ENCODE measurements at places on chromosomes 4 and X.

GRCh38 chr4:107213410-107213809 lies 177.3 kb upstream of the DKK2 start:
- DNase-seq: no peak

DNA sequence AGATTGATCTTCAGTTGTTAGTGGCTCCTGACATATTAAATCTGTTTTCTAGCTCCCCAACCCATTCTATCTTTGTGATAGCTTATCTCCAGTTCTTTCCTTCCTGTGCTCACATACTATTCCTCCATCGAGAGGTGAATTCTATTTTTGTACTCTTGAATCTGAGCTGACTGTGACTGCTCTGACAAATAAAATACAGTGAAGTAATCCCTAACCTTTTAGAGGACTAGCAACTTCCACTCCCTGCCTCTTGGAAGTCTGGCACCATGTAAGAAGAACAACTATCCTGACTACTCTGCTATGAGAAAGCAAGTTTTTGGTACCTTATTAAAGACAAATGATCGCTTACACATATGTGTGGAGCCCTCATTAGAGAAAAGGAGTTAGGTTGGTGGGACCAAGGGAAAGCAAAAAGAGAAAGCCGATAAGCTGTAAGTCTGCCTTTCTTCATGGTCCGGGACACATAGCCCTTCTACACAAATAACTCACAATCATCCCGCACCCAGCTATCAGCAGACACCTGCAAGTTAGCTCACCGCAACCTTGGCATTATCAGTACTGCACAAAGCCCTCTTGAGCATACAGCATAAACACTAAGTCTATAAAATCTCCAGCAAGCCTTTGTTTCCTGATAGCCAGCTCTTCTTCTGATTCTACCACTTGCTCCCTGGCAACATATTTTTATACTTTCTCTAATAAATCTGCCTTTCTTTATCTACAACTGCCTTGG lies 13.5 kb upstream of the PPM1K start:
- no peak for DNase-seq

GRCh38 chr4:122602277-122603142 lies 18.4 kb downstream of the IL21 start:
- DNase-seq: peak; percentile 43

GRCh38 chr4:76841026-76841425 lies 56.9 kb downstream of the SOWAHB start:
- DNase-seq: no peak

- DNase-seq: peak; percentile 4
These were observed 891 bp downstream of the CISD2 start for GRCh38 chr4:102869569-102870197.

GRCh38 chrX:107135049-107135964 lies 16.7 kb upstream of the RBM41 start:
- DNase-seq: no peak

DNA sequence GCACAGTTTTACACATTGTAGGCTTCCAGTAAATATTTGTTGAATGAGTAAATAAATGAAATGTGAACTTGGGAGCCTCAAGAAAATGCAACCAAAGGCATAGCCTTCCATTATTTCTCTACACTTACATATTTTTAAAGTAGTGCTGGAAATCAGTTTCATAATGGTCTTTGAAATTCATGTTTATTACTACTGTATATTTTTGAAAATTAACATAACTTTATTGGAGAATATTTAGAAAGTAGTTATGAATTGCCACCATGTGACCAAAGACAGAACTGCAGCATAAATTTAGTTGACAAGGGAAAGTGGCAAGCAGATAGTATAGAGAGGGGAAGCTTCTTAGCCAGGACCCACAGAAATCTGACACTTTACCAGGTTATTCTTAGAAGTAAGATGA lies 6.4 kb downstream of the TCEAL8 start:
- DNase-seq: peak; percentile 35

GRCh38 chrX:40153345-40154249 lies 55.8 kb upstream of the BCOR start:
- peak; percentile 61 for DNase-seq

DNA sequence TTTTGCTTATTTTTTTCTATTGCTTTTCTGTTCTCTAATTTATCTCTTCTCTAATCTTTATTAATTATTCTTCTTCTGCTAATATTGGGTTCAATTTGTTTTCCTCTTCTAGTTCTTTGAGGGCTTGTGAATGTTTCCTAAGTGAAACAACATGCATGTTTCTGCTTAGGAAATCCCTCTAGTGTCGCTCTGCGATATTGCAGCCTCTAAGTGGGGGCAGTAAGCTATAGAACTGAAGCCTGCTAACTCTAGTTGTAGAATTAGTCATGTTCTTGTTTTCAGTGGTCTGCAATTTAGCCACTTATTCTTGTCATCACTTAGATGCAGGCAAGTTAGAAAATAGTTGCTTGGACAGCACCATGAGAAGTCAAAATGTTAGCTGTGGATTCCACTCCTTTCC lies 222.6 kb downstream of the SPIN4 start:
- peak; percentile 2 for DNase-seq

DNA sequence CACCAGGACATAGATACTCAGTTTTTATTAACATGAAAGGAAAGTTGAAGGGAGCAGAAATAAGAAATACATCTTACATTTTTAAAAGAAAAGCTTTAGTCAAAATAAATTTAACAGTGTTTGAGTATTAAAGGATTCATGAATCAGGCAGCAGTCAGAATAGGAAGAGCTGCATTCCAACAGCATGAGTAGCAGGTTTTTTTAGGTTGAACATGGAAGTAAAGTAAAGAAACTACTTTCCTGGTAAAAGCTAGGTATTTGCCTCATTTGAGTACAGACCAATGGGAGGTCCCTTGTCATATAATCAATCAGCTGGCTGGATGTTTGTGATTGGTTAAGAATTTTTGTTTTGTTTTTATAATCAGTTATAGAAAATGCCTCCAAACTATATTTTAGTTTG lies 645.9 kb upstream of the INTU start:
- no peak for DNase-seq

GRCh38 chr4:184453365-184454160 lies 20.8 kb downstream of the IRF2 start:
- peak; percentile 69 for DNase-seq

- no peak for DNase-seq
These were observed 22.8 kb downstream of the PDLIM3 start for GRCh38 chr4:185512516-185512915.

- peak; percentile 53 for DNase-seq
These were observed 98.2 kb downstream of the FRYL start for GRCh38 chr4:48681856-48682255.

- no peak for DNase-seq
These were observed at the start of gene DDIT4L for GRCh38 chr4:100189820-100190642. Gene DDIT4L (minus strand): TSS chr4:100190468. CDS start chr4:100189983, 485 bp downstream.

DNA sequence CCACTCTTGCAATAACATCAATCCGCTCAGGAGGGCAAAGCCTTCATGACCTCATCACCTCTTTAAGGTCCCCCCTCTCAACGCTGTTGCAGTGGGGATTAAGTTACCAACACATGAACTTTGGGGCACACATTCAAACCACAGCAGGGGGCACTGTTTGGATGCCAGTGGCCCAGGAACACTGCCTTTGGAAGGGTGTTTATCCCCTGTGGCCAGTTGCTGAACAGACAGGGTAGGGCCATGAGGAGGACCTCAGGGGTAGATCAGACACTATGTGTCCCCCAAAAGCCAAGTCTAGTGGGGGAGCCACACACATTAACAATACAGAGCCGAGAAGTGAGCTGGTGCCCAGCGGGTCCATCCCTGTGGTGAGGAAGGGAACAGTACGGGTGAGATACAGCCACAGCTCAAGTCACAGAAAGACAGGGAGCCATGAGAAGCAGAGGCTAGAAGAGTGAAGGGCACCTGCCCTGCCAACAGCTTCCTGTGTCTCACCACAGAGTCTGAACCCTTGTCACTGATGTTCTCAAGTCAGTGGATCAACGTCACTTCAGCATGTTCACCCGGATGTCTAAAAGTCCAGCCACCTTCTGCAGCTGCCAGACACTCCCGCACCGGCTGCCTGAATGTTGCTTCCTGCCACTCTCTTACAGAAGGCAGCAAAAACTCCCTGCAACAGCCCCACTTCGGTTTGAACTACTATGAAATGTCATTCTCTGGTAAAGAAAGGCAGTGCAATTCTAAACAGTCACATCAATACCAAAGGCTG lies 19.9 kb upstream of the MXD4 start:
- peak; percentile 93 for DNase-seq

DNA sequence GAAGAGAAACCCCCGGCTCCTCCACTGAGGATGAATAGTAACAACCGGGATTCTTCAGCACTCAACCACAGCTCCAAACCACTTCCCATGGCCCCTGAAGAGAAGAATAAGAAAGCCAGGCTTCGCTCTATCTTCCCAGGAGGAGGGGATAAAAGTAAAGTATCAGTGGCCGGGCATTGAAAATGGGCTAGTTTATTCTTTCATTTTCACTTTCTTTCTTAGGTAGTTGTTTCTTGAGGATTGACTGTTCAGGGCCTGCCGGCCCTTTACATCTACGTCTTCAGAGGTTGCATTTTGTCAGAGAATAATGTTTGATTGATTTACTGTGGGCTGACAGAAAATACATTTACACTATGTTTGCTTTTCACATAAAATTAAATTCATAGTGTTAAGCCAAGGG lies 27.1 kb downstream of the PAK3 start:
- peak; percentile 44 for DNase-seq

DNA sequence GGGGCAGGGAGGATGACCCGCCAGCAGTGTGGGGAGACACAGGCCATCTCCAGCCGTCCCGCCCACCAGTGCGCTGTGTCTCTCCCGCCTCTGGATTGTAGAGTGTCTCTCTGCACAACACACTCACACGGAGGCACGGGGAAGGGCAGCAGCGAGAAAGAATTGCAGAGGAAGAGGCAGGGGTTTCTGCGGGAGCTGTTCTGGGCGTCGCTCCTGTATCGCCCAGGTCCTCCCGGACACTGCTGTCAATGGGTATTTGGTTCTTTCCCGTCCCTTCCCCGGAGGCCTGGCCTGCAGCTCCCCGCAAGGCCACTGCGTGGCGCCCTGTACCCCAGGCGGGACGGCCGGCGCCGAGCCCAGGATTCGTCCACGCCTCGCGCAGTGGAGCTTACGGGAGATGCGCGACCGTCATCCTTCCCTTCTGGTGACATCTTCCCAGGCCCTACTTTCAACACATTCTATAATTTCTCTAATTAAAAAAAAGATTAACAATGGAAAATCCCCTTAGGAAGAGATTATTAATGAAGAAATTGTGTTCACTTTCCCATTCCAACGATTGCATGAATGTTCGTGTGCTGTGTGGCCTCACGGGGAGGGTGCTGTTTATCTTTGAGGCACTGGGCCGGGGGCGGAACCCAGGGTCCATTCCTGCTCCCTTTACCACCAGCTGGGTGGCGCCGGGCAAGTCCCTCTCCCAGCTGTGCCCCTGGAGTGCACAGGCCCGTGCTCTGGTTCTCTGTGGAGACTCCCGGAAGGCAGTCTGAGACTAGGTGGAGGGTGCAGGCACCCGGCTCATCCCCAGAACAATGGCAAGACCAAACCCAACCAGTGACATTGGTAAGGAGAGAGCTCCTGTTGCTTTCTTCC lies 95.7 kb downstream of the CPZ start:
- no peak for DNase-seq

DNA sequence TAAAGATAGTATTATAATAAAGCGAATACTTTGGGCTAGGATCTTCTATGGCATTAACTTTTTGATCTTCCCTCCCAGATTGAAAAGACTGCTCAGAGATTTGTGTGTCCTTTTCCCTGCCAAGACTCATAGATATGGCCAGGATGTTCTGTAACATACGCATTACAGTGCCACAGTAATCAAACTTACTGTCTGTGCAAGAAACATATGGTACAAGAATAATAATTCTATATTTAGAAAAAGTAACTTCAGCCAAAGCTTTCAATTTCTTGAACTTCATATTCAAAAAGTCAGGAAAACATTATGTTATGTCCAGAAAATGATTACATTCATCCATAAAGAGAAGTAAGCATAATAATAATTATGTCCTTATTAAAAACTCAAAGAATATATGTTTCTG lies 100.9 kb upstream of the GUCY1A1 start:
- DNase-seq: no peak

DNA sequence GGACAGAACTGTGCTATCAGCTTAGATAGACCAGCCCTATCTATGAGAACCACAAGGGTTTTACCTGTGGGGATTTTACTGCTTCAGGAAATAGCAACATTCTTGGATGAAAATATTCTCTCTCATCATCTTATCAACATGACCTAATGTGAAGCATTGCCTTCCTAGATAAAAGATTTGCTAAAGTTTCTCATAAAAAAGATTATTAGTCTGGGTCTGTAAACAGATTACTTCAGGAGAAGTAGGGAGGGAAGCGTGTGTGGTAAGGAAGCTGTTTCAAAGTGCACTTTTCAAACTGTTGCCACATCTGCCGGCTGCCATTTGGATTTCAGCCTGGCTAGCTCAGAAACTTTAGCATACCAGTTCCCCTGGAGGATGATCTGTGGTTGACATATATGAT lies at the start of gene NOX1:
TSS of gene NOX1 (minus strand) at position 35 of the 400 bp plus-strand sequence. CDS start 220 bp downstream, outside the sequence.
- no peak for DNase-seq

GRCh38 chr4:145345401-145345800 lies 136.3 kb upstream of the SMAD1 start:
- DNase-seq: no peak

GRCh38 chr4:107863416-107863815 lies 38.7 kb downstream of the SGMS2 start:
- no peak for DNase-seq

DNA sequence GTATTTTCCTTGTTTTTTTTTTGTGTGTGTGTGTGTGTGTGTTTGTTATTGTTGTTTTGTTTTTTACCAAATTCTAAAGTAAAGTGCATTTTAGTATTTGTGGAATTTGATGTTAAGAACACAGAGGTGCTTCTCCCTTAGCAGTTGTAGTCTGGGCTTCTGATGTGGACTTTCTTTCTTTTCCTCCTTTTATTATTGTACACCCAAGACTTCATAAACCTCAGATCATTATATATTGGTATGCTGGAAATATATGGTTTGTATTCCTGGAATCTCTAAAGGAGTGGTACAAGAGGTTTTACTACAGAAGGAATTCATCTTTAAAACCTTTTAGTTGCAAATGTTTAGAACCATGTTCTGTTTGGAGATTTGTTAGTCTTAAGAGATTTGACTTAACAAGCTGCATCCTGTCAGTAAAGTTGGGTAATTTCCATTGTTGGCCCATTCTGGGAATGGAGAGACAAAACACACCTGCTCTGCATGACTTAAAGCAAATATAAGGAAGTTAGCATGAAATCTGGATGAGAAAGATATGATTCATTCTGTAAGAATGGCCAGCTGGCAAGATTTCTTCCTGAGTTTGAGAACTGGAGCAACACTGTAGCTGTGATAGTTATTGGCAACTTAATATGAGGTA lies 64.0 kb downstream of the SMAD1 start:
- no peak for DNase-seq

- DNase-seq: no peak
These were observed 6.1 kb downstream of the AKAP17A start for GRCh38 chrX:1597345-1598020.

DNA sequence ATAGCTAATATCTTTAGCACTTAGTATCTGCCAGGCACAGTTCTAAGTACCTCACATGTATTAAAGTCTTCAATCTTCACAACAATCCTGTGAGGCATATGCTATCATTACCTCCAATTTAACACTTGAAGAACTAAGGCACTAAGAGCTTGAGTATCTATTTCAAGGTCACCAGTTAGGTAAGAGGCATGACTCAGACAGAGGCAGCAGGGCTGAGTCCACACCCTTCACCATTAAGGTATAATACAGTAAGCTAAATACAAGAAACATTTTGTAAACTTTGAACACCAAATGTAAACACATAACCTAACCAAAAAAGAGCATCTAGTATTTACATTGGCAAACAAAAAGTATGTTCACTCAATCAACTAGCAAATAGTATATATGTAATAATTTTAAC lies 1410.9 kb downstream of the PCDH18 start:
- DNase-seq: no peak

Measured in CD4-positive, alpha-beta T cell treated with Interleukin-17A for 1 hour (primary cell).